Airway epithelial cell (primary cell): ENCODE measurements at places on chromosomes 6 and 20. TPM values are rescaled to one million over a fixed set of nuclear protein-coding genes. Genes with fewer than 3 reads are reported as not detected.

POLR3F gene
- 9.7 and 14.2 TPM in 2 replicates for total RNA-seq

CNPY3 gene
- 29.5 and 32.7 TPM in 2 replicates for total RNA-seq

PREP gene
- 30.9 and 42.2 TPM in 2 replicates for total RNA-seq

RIPOR2 gene
- total RNA-seq = 0.21 TPM in 1 of 2 replicates, not detected in the other

HLA-DRB1 gene
- 0.14 TPM in 1 of 2 replicates, not detected in the other for total RNA-seq

HLA-DOB gene
- 1.5 and 2.2 TPM in 2 replicates for total RNA-seq

SAMD5 gene
- 0.37 and 0.56 TPM in 2 replicates for total RNA-seq

BACH2 gene
- 0.14 and 0.28 TPM in 2 replicates for total RNA-seq

ADAM33 gene
- 0.79 TPM in 1 of 2 replicates, not detected in the other for total RNA-seq

EYA4 gene
- total RNA-seq = 1.4 and 3.9 TPM in 2 replicates

DLL1 gene
- total RNA-seq = 31.3 and 31.9 TPM in 2 replicates

TFEB gene
- total RNA-seq = 11.4 and 14.2 TPM in 2 replicates

VPS52 gene
- total RNA-seq = 20.4 and 33.0 TPM in 2 replicates

RUNX2 gene
- total RNA-seq = 2.5 and 3.1 TPM in 2 replicates

MYLK2 gene
- total RNA-seq = not detected in 2 replicates

MATN4 gene
- total RNA-seq = 0.05 TPM in 1 of 2 replicates, not detected in the other

STAU1 gene
- 46.2 and 67.7 TPM in 2 replicates for total RNA-seq
